ENCODE measurements at places on chromosomes 3 and 15.
A peak's percentile ranks its signal among the peaks of the same experiment; 100 is the strongest.

DNA sequence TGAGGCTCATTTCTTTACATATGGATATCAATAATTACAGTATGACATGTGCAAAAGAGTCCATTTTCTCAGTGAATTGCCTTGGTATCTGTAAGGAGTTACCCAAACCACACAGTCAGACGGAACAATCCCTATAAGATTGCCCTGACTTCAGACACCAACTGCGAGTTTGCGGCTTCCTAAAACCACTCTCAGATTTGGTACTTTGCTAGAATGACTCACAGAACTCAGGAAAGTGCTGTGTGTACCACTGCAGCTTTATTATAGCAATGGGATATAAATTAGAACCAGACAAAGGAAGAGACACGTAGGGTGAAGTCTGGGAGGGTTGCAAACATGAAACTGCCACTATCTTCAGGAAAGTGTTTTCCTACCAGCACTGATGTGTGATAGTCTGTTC is 45.8 kb upstream of the ATP13A3 start:
- peak; percentile 44 for DNase-seq

DNA sequence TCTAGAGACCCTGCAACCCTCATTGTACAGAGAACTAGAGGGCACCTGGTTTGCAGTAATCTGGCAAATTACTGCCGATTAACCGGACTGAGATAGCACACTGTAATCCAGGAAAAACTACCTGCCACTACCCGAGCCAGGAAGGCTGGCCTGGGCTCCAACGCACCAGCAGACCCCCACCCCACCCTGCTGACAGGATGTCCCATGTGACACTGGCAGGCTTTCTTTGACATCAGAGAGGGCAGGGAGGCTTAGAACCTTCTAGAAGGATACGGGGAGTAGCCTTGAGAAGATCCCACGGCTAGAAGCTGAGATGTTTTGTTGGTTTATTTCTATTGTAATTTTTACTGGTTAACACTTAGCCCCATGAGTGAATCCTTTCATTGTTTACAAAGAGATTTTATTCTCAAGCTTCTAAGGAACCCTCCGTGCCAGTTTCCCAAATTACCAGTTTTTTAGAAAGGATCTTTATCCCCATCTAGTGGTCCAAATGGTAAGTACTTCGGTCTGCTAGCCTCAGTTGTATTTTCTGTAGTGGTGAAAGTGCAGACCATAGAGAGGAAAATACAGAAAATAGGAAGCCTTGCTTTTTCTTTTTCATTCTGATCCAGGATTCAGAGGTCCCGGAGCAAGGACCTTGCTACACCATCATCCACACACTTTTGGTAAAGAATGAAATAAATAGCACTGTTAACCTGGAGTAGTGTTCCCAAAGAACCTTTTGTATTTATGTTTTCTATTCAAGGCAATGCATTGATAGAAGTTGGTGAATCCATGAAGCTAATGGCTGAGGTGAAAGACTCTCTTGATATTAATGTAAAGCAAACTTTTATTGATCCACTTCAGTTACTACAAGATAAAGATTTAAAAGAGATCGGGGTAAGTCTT is 81.9 kb upstream of the ADAMTSL3 start:
- DNase-seq: no peak

DNA sequence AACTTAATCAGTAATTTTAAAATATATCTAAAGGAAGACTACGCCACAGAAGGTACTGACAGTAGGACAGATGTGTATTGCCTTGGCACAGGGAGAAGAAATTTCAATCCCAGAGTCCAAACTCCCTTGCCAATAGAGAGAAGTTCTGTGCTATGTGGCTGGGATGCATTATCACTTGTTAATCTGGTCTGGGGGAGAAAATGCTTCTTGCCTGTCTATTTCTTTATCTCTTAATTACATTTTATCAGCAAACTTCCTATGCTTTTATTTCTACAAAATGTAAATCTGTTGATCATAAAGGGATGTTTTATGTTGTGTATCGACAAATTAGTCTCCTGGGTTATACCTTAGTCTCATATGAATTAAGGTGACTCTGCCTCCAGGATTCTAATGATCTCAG is 21.7 kb downstream of the RBMS3 start:
- DNase-seq: no peak

GRCh38 chr3:170062769-170063168 is 25.0 kb downstream of the GPR160 start:
- DNase-seq: no peak

DNA sequence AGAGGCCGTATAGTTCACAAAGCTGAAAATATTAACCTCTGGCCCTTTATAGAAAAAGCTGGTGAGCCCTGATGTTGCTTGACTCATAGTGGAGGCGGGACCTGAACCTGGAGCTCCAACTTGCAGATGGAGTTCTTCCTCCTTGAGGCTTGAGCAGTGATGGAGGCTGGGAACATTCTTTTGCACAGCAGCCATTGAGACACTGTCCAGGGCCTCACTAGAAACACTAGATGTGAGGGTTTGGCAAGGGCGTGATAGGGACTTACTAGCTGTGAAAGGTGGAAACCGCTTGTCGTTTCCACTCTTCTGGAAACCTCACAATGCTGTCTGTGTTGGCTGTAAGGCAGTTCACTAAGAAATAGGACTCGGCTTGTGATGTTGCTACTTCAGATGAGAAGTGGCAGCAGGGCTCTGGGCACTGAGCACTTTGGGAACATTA is 12.5 kb downstream of the SMAD6 start:
- no peak for DNase-seq

- no peak for DNase-seq
Observed at GRCh38 chr3:108605028-108605427, 15.5 kb downstream of the DZIP3 start.

- DNase-seq: no peak
Observed at GRCh38 chr3:129224984-129225393, 24.4 kb upstream of the COPG1 start.

GRCh38 chr15:80970018-80970657 is 19.5 kb downstream of the MESD start:
- no peak for DNase-seq

DNA sequence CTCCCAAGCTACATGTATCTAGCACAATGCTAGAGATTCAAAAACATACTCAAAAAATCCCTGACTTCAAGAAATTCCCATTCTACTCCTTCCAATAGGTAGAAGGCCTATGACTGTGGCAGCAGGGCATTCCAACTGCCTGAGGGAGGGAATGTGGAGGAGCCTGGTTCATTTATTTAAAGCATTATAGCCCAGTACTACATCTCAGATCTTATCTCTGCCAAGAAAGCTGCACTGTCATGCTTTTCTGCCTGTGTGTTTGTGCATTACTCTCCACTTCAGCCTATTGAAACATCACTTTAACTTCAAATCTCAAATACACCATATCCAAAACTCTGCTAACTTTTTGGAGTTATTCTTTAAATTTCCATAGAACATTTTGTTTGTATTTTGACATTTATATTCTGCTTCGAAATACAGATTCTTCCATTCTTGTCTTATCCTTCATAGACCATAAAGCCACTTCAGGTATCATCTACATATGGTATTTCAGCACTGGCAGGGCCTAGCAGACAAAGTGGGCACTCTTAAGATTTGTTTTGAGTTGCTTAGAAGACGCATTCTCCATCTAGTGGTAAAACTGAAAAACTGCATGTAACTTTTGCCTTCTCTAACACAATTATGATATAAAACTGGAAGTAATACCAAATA is 59.1 kb upstream of the NEDD4 start:
- no peak for DNase-seq

GRCh38 chr15:58865425-58865880 is 68.0 kb downstream of the SLTM start:
- DNase-seq: no peak

DNA sequence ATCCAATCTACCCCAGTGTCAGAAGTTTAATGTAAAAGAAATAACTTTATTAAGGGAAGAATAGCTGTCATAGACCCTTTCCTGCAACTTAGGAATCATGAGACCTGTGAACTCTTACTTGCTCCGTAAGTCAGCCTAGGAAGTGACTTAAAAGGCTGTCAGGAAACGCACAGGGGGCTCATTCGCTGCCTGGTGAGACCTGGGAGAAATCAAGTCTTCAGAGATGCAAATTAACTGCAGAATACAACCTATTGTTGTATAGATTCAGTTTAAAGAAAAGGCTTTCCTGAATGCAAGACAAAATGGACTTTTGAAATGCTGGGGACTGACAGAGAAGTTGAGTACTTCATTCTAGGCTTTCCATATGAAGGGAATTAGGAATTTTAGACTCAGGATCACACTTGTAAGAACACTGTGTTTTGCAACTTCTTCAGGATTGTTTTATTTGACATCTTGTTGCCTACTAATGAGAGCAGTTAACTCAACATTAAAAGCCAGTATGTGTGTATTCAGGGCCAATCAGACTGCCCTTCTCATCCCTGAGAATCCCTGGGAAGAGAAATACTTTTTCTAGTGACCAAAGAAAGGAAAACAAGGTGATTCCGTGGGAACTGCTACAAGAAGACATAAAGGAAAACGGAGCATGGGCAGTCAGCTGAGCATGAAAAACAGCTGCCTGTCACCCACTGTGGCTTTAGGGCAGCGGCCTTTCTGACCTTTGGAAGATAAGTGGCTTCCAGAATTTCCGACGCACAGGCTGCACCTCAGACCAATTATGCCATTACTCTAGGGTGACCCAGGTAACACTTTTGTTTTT is 18.5 kb upstream of the DPPA4 start:
- DNase-seq: no peak

DNA sequence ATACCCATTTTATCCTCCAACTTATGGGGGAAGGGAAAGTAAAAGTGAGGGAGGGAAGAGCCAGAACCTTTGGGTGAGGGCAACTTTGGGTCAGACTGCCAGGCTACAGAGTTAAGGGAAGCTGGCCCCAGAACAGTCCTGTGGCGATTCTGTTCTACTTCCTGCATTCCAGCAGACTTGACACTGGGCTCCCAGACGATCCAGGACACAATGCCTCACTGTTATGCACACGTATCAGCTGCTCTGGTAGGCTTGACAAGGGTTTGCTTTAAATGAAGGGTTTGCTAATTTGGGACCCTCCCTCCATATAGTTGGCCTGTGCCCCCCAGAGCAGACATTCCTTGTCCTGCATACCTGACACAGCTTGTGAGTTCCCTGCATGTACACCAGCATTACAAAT is 10.7 kb downstream of the GORASP1 start:
- DNase-seq: no peak

DNA sequence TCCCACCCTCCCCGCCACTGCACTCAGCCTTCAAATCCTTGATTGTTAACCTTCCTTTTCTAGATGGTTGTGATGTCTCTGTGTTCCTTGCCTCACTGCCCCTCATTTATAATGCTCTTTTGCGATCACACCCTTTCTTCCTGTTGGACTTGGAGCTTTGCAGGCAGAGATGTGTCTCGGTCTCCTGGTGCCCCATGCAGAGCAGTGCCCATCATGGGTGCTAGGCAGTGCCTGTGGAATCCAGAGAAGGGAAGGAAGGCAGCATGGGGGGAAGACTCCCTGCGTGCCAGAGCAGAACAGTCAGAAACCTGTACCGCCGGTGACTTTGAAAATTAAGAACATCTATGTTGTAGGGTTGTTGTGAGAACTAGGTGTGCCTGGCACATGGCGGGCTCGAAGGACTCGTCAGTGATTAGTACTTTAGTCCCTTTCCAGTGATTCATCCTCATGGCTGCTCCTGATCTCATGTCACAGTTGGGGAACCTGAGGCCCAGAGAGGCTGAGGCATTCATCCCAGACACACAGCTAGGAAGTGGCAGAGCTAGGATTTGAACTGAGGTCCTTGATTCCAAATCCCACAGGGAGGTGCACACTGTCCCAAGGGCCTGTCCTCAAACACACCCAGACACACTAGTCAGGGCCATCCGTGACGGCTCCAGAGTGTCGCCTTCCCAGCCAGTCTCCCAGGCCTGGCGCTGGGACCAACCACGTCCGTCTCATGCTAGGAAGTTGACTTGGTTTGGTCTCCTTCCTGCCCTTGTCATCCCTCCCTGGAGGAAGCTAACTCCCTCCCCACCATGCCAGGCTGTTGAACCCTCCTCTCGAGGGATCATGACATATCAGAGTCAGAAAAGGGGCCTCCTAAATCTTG is 58.3 kb downstream of the SMAD6 start:
- DNase-seq: no peak

DNA sequence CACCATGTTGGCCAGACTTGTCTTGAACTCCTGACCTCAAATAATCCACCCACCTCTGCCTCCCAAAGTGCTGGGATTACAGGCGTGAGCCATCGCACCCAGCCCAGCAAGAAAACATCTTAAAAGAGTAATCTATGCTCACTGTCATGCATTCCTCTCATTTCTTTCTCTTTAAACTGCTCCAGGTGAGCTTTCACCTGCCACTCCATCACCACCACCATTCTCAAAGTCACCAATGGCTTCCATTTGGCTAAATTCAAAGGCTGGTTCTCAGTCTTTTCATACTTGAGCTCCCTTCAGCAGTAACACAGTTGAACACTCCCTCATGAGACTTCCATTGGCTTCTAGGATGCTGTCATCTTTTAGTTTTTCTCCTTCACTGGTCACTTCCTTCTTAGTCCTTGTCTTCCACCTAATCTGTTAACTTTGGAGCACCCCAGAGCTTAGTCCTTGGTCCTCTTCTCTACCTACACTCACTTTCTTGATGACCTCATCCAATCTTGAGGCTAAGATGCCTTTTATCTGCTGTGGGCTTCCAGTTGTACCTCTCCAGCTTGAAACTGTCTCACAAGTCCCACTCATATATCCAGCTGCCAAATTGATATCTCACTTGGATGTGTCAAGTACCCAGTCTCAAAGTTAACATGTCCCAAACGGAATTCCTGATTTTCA is 27.0 kb upstream of the ESYT3 start:
- DNase-seq: no peak

- no peak for DNase-seq
Observed at GRCh38 chr3:159887168-159887567, 101.5 kb upstream of the IL12A start.

- DNase-seq: no peak
Observed at GRCh38 chr3:50245251-50245745, 9.3 kb downstream of the GNAI2 start.

- no peak for DNase-seq
Observed at GRCh38 chr15:48803877-48804276, 7.0 kb downstream of the CEP152 start.

- DNase-seq: peak; percentile 93
Observed at GRCh38 chr3:21942328-21942727, 191.3 kb upstream of the ZNF385D start.

GRCh38 chr3:166837535-166837934 is 542.6 kb downstream of the ZBBX start:
- DNase-seq: no peak

Measured in fibroblast of skin of left biceps (primary cell).